ENCODE measurements at places on chromosomes 1 and 21.

DNA sequence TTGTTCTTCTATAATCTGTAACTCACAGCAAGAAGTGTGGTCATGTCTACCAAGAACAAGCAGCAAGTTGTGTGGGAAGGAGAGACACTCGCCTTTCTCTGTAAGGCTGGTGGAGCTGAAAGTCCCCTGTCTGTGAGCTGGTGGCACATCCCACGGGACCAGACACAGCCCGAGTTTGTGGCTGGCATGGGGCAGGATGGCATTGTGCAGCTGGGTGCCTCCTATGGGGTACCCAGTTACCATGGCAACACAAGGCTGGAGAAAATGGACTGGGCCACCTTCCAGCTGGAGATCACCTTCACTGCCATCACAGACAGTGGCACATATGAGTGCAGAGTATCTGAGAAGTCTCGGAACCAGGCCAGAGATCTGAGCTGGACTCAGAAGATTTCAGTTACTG is 15.5 kb downstream of the CD101 start:
- DNase-seq, result no peak

DNA sequence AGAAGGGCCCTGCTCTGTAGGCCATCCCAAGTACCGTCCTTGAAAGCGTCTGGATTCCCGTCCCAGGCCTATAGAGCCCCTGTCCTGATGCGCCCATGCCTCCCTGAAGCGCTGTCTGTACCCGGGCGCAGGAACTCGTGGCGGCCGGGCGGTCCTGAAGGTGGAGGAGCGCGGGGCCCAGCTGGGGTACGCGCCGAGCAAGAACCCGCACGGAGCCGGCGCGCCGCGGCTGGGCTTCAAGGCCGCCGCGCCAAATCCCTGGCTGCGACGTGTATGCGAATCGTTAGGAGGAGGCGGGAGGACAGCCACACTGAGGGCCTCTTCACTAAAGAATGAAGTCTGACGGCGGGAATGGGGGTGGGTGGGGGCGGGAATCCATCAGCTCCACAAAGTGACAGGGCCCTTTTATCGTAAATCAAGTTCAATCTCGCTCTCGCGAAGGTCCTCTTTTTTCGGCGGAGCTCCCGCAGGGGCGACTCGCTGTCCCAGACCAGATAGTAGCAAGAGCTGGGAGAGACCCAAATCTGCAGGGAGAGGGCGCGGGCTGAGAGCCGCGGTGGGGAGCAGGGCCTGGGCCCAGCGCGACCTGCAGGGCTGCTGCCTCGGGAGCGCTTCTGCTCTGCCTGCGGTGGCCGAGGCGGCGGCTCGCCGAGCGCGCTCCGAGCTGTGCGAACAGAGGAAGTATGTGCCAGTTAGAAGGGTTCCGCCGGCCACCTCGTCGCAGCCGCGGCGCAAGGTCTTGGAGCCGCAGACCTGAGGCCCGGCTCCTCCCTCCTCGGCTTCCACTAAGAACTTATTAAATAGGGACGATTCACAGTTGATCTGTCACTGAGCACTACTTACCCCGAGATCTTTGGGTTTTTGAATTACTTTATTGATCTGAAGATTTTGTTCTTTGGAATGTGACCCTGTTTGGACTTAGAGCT is 10.4 kb downstream of the BARHL2 start:
- no peak for DNase-seq

DNA sequence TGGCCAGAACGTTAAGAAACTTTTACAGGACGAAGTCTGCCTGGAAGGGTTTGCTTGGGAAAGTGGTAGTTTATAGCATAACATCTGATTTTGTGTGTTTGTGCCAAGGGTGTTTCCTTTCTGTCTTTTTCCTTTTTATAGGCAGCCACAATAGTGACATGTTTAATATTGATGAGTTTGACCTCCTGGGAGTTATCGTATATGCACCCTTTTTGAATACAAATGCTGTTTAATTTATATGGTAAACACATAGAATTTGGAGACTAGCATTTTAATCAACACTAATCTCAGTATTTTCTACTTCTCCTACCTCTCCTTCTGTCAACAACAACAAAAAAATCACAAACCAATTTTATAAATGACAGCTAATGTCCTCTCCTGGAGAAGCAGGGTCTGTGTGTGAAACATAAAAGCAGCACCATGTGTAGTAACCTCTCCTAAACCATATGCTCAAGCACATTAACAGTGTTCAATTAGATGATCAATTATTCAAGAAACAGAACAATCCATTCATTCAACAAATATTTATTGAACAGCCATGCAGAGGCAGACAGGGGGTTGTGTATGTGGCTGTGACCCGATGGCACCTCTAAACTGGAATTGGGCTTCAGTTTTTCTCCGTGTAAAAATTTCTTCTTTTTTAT is 604 bp upstream of the FMN2 start:
- no peak for DNase-seq

- no peak for DNase-seq
Observed at GRCh38 chr1:19034721-19035120, 78.2 kb upstream of the IFFO2 start.

- no peak for DNase-seq
Observed at GRCh38 chr1:11537380-11537764, 58.4 kb downstream of the DISP3 start.

DNA sequence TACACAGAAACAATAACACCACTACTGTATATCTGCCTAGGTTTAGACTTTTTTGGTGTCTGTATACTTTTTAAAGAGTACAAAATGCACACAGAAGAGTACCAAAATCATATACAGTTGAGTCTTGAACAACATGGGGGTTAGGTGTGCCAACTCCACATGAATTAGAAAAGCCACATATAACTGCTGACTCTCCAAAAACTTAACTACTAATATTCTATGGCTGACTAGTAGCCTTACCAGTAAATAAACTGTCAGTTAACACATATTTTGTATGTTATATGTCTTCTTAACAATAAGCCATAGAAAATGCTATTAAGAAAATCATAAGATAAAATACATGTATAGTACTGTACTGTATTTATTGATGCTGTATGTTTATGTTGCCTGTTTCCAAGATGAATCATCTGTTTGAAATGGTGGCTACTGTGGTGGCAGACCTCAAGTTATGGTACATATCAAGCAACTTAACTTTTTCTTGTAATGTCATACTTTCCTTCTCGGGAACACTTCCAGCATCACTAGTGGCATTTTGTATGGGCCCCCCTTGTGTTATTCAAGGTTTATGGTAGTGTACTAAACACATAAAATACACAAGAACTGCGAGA is 71.2 kb downstream of the LHX4 start:
- no peak for DNase-seq

DNA sequence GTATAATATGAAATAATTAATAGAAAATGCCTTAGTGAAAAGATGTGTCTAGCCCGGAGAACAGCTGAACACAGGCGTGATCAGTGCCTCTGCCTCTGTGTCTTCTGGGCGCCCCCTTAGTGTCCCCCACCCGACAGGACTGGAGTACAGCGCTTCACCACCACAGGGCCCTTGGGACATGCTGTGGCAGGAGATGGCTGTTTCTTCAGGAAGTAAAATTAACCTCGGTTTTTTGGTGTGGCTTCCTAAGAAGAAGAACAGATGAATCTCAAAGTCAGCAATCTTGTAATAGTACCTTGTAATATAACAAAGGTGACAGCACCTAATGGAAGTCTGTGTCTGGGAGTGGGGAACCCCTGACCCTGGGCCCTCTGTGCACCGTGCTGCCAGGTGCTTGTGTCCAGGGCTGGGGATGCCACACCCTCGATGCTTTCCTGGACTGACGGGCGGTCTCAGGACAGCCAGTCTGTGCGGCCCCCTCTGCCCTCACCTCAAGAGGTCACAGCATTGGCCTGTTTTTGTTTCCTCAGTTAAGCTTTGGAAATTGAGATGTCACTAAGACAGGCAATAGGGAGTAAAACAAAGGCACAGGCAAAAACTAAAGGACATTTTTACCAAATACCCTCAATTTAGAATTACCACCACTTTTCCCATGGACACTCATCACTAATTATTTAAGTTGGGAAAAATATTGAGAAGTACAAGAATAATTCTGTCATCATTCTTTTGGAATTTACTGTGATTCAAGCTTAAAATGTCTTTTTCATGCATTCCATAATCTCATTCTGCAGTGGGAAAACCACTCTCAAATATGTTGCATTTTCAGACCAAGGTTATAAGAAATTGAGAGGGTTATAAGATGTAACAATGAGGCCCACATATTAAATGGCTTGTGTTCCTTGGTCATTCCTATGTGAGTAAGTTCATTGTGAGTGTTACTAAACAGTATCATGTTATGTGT is 79.3 kb downstream of the ADARB1 start:
- no peak for DNase-seq

DNA sequence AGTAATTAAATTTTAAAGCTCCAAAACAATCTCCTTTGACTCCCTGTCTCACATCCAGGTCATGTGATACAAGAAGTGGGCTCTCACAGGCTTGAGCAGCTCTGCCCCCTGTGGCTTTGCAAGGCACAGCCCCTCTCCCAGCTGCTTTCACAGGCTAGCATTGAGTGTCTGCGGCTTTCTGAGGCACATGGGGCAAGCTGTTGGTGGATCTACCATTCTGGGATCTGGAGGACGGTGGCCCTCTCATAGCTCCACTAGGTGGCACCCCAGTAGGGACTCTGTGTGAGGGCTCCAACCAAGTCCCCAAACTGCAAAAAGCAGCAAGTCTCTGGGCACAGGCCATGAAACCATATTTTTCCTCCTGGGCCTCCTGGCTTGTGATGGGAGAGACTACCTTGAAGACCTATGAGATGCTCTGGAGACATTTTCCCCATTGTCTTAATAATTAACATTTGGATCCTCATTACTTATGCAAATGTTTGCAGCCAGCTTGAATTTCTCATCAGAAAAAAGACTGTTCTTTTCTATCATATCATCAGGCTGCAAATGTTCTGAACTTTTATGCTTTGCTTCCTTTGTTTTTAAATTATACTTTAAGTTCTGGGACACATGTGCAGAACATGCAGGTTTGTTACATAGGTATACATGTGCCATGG is 554.1 kb upstream of the OLFM3 start:
- DNase-seq, result no peak

GRCh38 chr1:6342056-6342455 is 51.5 kb downstream of the ACOT7 start:
- DNase-seq, result no peak
